Activated naive CD4-positive, alpha-beta T cell treated with Interleukin-2 at 50 U/mL for 16 hours (primary cell): ENCODE measurements at places on chromosomes 6 and 20.
A peak's percentile ranks its signal among the peaks of the same experiment; 100 is the strongest.

DNA sequence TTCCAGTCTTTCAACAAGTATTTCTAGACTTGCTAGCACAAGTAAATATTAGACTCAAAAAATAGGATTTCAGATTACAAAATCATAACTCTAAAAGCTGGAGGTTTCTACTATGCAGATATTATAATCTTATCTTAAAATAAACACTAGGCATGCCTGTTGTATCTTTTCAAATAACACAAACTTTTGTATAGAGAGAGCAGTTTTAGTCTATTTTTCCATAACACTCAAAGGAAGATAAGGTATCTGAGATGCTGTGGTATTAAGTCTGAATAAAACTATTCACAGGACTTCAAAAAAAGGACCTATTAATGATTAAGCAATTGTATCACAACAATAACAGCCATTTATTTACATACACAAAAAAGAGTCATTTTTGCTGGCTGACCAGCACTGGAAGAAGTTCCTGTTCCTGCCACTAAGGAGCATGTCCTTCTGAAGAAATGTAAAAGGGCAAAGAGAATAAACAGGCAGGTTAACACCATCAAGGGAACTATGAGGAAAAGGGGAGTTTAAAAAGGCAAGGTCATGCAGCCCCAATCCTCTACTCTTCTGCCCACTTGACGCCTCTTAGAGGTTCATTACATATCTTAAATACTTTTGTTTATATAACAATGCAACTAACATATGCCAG is 39.4 kb downstream of the REPS1 start:
- DNase-seq = no peak

GRCh38 chr6:13006578-13007300 is 290.2 kb downstream of the PHACTR1 start:
- DNase-seq = no peak

- DNase-seq = no peak
Observed at GRCh38 chr20:21387528-21387927, 9.8 kb downstream of the NKX2-4 start.

DNA sequence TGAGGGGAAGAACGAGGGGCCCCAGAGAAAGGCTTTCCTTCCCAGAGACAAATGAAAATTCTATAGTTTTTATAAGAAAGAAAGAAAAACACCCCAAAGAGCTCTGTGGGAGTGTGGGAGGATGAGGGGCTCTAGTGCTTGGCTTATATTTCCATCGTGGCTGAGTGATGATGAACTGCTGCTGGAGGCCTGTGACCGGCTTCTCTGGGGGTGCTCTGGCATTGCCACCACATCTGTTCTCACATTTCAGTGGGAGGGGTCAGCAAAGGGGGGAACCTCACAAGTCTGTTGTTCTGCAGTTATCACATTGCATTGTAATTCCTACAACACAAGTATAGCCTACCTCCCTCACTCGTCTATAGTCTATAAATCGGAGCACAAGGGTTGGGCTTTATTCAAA is 67.6 kb upstream of the BACH2 start:
- DNase-seq = no peak

GRCh38 chr6:112027942-112028674 is 25.8 kb upstream of the CCN6 start:
- peak; percentile 26 for DNase-seq

DNA sequence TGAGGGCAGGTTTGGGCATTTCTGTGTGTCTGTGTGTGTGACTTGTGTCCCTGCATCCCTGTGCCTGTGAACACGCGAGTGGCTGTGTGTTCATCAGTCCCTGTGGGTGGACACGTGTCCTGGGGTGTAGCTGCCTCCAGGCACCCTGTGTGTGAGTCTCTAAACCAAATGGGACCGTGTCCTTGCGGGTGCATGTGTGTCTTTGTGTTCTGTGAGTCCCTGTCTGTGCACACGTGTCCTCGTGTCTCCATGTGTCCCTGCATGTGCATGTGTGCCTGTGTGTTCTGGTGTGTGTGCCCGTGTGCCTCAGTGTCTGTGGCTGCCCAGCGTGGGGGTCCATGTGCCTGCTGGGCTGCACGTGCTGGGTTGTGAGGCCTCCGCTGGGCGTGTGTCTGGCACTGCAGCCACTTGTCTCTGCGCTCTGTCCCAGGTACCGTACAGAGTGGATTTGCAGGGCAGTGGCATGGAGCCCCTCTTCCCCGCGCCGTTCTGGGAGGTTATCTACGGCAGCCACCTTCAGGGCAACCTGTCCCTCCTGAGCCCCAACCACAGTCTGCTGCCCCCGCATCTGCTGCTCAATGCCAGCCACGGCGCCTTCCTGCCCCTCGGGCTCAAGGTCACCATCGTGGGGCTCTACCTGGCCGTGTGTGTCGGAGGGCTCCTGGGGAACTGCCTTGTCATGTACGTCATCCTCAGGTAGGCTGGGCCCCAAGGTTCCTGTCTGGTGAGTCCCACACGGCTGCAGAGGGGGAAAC is 8.2 kb upstream of the LKAAEAR1 start:
- no peak for DNase-seq

- no peak for DNase-seq
Observed at GRCh38 chr20:58583176-58583575, 67.9 kb upstream of the STX16 start.

DNA sequence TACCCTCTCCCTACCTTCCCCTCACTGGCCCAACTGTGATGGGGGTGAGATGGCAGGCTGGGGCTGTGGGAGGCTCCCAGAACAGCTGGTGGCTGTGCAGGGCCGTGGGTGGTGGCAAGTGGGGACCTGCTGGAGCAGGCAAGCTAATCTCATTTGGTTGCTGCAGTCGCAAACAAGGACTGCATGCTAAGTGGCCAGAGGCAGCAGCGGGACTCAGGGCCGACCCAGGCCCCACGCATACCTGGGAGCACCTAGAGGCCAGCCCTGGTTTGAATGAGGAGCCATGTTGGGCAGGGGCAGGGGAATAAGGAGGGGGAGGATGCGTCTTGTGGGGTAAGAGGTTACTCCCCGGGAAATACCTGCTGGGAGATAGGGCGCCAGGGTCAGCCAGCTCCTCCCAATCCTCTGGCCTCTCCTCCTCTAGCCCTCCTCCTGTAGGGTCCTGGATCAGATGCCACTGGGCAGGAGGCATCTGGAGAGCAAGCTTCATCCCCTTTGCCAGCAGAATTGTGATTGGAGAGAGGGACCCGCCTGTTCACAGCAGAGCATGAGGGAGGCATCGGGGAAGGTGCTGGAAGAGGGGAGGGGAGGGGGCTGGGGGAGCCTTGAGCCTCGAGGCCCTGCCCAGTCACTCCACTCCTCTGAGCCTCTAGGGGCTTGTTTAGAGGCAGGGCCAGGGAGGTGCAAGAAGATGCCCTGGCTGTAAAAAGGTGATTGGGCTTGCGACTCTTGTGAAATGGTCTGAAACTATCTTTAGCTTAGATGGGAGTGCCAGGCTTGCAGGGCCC is 24.3 kb upstream of the CDH22 start:
- DNase-seq = no peak

GRCh38 chr6:100780648-100781047 is 100.5 kb downstream of the ASCC3 start:
- no peak for DNase-seq

- DNase-seq = peak; percentile 21
Observed at GRCh38 chr20:57657535-57658446, 37.6 kb upstream of the ZBP1 start.

DNA sequence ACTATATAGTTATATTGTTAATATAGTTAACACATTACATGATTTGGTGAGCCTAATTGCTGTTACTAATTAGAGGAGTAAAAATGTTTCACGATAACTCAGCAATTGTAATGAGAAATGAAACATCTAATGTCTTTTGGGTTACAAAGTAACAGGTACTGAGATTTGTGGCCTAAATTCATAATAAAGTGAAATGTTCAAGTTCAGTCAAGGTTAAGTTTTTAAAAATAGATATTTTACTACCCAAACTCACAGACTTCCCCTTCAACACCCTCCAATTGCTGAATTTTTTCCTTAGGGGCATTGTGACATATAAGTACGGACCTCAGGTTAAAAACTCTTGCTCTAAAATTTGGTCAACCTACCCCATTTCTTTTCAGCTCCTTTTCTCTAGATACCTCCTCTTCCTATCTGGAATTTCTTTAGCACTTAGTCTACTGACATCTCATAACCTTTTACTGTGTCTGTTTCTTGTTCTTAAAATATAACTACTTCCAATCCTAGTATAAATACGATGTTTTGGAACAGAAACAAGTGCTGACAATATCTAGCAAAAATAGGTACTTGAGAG is 112.3 kb upstream of the PRSS16 start:
- no peak for DNase-seq

DNA sequence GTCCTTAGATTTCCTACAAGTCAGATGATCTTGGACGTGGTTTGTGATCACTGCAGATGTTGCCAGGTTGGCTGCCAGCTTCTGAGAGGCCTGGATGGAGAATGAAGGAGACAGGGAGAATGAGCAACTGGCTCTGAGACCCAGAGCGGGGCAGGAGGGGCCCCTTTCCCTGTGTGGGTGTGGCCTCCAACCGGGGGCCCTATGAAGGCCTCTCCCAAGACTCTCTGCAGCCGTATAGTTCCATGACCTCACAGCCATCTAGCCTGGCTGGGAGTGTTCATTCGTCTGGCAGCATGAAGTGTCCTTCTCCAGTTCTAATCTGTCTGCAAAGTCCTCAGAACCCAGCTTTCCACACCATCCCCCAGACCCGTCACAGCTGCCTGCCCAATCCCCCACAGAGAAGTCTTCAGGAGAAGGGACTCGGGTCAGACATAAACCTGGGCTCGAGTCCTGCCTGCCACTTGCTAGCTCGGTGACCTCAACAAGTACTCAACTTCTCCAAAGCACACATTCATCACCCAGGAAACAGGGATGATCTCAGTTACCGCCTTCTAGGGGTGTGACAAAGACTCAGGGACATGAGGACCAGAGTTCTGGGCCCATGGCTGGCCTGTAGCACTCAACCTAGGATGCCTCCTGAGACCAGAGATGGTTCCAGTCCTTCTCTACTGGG is 122.6 kb downstream of the EDN3 start:
- no peak for DNase-seq

DNA sequence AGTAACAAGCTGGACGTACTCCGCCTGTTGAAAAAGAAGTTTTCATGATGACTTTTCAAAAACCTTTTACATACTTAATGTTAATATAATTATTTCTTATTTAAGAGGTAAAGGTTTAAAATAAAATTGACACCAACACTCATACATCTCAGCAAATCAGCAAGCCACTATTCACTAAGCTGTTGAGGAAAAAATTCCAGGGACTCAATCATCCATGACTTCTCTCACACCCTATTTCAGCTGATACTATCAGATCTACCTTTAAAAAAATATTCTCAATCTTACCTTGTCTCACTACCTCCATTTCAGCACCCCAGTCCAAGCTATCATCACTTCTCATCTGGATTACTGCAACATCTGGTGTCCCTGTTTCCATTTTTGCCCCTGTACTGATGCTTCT is 109.3 kb downstream of the HACE1 start:
- no peak for DNase-seq

DNA sequence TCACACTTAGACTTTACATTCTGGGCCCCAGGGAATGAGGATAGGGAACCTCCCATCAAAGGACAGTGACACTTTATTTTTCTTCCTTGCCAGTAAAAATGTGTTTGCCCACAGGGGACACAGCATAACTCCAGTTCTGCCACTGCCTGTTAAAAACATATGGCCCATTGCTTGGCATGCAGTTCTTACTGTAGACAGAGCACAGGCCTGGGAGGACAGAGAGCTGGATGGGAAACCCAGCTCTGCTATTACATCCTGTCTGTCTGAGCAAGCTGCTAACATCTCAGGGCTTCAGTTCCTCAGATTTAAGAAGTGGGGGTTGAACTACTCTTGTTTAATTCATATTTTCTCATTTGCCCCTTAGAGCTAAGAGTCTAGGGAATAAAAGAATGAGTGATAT is 120.2 kb downstream of the AKAP7 start:
- DNase-seq = no peak

DNA sequence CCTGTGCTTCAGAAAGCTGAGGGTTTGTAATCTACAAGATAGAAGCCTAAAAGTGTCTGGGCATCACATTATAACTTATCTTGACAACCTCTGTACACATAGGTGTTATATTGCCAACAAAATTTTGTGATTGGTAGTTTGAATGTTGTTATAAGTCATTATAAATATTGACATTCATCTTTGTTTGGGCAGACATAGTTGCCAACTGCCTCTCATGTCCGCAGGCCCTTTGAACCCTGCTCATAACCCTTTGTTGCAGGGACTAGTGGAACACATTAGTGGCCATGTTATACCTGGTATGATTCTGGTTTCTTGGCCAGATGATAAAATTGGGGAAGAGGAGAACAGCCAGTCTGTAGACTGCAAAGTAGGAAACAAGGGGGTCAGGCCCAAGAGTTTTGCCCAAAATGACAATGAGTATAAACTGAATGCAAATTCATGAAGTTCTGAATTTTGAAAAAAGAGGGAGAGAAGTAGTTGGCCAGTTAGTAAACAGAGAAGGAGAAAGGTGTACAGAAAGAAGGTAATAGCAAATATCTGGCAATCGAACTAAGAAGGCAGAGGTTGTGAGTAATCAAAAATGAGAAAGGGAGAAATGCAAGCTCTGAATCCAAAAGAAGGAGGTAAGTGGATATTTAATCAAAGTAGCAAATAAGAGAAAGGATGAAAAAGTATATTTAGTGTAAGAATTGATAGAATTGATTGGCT is 21.6 kb upstream of the LMBRD1 start:
- no peak for DNase-seq

DNA sequence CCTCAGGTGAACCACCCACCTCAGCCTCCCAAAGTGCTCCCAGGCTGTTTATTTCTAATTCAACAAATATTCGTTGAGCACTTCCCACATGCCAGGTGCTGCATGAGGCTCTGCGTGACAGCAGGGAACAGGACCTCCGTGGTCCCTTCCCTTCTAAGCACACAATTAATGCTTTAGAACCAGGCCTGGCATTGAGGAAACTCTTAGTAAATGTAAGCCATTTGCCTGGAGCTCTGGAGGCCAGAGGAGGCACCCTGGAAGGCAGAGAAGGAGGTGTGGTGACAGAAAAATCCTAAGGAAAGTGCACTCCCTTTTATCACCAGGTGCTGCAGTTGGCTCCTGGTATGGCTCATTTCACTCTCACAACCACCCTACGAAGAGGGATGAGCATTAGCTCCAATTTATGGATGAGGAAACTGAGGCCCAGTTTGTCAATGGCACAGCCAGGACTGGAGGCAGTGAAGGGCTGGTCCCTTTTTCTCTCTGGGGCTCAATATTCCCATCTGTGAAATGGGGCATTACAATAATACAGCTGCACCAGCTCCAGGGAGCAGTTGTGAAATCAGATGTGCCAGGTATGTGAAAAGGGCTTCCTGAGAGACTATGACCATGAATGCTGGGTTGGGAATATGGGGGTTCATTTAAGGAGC is 8.1 kb upstream of the ID1 start:
- no peak for DNase-seq

GRCh38 chr6:151330130-151330696 is 61.1 kb downstream of the ZBTB2 start:
- no peak for DNase-seq

- DNase-seq = no peak
Observed at GRCh38 chr20:15937179-15937578, 636.1 kb downstream of the KIF16B start.

GRCh38 chr6:10205892-10206291 is 209.0 kb downstream of the TFAP2A start:
- DNase-seq = no peak
